ENCODE measurements at places on chromosomes 1 and 21.

- no peak for DNase-seq
Observed at GRCh38 chr1:19988267-19989006, 9.0 kb upstream of the PLA2G2A start.

DNA sequence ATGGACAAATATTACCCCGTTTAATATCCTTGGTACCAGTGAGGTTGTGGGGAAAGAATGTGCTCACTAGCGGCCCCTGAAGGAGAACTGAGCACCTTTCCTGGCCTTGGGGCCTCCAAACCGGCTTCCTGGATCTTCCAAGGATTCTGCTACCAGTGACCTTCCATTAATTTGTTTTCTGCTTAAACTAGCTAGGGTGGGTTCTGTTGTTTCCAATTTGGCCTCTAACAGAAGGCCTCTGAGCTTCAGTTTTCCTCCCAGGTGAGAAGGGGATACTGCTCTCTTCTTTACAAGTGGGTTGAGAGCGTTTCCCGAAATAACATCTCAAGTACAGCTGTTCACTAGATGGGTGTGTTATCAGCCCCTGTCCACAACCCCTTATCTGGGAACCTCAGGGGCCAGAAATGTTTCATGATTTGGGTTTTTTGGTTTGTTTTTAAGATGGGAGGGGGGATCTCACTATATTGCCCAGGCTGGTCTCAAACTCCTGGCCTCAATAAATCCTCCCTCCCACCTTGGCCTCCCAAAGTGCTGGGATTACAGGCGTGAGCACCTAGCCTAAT is 16.9 kb upstream of the IFNGR2 start:
- no peak for DNase-seq

- DNase-seq, result no peak
Observed at GRCh38 chr1:110482662-110483307, 31.8 kb downstream of the PROK1 start.

GRCh38 chr1:70361727-70362398 is 7.3 kb upstream of the ANKRD13C start:
- no peak for DNase-seq

DNA sequence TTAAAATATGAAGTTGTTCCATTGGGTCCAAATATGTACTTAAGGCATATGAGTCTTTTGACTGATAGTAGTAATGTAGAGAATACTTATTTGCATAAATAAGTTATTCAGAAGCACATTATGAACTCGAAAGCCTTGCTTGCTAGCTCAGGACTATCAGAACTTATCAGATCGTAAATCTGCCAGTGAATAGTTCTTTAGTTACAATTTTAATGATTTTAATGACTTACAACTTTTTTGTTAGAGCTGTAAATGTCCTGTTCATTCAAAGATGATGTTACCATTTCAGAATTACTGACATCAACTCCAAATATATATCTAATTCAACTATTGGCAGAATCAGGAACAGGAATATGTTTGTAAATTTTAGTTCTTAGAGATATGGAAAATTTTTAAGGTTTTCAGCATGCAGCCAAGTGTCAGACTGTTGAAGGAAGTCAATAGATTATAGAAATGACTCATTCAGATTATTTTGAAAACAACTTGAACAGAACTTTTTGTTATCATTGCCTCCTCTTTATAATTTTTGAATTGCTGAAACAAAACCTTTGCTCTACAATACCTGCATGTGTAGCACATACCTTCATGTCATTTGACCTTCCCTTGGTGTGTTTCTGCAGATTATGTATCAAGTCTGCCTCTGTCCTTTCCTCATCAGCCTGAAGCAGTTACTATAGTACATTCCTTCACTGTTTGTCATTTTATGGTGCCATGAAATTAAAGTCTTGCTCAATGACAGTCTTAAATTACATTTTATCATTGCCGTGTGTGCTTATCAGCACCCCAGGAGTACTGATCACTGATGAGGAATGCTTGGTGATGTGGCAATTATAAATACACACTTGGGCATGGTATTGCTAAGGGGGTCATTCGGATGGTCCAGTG is 44.9 kb downstream of the LRRC8D start:
- DNase-seq, result no peak

DNA sequence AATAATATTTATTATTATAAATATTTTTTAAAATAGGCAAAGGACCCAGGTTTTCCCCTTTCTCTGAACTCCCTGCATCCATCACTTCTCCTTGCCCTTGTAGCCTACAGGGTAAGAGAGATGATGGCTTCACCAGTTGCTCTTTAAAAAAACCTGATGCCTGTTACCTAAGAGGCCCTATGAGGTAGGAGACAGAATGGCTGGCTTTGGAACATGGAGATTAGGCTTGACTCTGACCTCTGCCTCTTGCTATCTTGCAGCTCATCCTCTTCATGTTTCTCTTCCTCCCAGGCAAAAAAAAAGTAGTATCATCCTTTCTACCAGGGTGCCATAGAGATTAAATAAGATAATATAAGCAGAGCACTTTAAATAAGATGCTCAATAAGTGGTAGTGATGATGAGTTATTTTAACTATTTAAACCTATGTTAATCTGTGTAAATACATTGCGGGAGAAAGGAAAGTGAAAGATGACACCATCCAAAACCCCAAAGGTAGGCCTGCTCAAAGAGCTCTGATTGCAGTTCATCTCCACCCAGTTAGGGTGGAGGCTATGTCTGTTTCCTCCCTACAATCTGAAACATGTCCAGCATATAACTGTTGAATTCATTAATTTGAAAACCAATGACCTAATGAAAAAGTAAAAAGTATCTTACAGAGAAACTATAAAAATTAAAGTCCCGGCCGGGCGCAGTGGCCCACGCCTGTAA is 51.8 kb downstream of the RGS2 start:
- DNase-seq, result no peak

GRCh38 chr21:35925497-35925896 is 134.8 kb downstream of the SETD4 start:
- no peak for DNase-seq

All from omental fat pad (tissue), 4 donors.